ENCODE measurements at places on chromosomes 2 and 18.
A peak's percentile ranks its signal among the peaks of the same experiment; 100 is the strongest.

GRCh38 chr2:133737242-133737993 is 169.2 kb upstream of the NCKAP5 start:
- no peak for DNase-seq

DNA sequence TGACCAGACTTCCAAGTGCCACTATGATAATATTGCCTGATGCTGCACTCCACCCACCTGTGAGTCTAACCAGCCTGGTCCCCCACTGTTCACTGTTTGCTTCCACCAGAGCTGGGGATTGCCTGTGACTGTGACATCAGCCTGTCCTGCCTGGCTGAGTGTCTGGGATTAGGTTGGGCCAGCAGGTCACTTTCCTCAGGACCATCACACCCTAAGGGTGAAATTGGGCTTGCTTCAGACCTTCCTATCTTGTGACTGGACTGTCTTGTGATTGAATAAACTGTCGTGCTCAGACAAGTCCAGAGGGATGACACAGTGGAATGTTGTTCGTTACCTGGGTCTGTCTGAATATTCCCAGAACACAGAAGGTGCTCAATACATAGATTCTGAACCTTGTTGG is 87.4 kb upstream of the HK2 start:
- no peak for DNase-seq

DNA sequence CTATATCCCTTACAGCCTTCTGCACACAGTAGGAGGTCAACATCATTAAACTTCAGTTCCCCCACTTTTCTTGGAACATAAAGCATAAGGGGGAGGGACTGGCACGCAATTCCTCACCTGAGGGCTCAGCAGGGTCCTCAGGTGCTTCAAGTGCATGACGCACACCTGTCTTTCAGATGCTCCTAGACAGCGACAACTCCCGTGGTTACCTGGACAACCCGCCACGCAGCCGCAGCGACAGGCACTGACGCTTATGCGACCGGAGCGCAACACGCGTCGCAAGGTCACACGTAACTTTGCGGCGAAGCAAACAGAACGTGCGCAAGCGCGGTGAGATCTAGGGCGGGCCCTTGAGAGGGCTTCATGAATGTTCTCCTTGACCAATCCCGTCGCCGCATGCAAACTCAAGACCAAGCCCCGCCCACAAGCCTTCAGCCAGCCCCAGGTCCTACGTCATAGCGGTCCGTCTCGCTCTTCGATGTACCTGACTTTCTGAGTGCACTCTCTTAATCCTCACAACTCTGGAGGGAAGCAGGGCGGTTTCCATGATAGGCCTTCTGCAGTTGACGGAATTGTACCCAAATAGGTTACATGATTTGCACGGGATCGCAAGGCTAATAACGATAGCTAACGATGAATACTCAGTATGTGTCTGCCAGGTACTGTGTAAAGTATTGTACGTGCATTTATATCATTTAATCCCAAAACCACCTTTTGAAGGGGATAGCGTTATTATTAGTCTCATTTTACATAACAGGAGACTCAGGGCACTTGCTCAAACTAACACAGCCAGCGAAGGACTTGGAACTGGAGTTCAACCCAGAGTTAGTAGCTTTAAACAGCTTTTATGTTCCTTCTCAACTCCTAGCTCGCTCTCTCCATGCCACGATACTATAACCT is at the start of gene IFT172:
TSS of gene IFT172 (minus strand) at position 246 of the 900 bp plus-strand sequence. CDS start at position 156, 90 bp downstream.
- peak; percentile 99 for DNase-seq

- no peak for DNase-seq
These were observed 157.8 kb upstream of the CAPN13 start for GRCh38 chr2:30965022-30965531.

All from stimulated activated CD8-positive, alpha-beta memory T cell treated with anti-CD3 and anti-CD28 coated beads, Interleukin-15, amount 100 ng/mL, for 4 hours (primary cell).